ENCODE measurements at places on chromosomes 3 and 15. TPM values are rescaled to one million over a fixed set of nuclear protein-coding genes. Genes with fewer than 3 reads are reported as not detected.

PATL2 gene
- total RNA-seq: 43.5 TPM

GRCh38 chr15:42332331-42332730 is 27.0 kb upstream of the CAPN3 start:
- DNase-seq: no peak

- no peak for DNase-seq
These were observed 87.9 kb downstream of the ULK4 start for GRCh38 chr3:41874022-41874421.

- DNase-seq: no peak
These were observed 1082.2 kb downstream of the NAALADL2 start for GRCh38 chr3:175941352-175941751.

Data from T-cell (primary cell).